ENCODE measurements at places on chromosomes 6 and 20. TPM values are rescaled to one million over a fixed set of nuclear protein-coding genes. Genes with fewer than 3 reads are reported as not detected.

DNA sequence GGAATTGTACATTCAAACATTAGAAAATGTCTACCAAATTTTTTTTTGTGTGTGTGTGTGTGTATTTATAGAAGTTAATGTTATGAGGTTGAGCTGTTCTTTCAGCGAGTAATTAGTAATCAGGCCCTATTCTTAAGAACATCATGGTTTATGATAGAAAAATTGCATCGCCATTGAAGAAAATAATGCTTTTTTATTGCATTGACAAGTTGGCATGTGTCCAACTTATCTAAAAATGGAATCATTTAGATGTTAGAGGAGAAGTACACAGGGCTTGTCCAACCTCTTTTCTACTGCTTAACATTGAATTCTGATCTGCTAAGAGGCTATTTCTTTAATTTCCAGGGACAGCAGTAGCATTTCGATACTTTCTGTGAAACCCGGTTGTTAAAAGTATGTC lies 61.6 kb upstream of the ADGRG6 start:
- DNase-seq: no peak

- no peak for DNase-seq
Observed at GRCh38 chr6:156577749-156578148, 199.4 kb upstream of the ARID1B start.

Gene ADGRF4
- total RNA-seq: not detected

GRCh38 chr6:1091900-1092299 lies 220.0 kb upstream of the FOXQ1 start:
- no peak for DNase-seq

DNA sequence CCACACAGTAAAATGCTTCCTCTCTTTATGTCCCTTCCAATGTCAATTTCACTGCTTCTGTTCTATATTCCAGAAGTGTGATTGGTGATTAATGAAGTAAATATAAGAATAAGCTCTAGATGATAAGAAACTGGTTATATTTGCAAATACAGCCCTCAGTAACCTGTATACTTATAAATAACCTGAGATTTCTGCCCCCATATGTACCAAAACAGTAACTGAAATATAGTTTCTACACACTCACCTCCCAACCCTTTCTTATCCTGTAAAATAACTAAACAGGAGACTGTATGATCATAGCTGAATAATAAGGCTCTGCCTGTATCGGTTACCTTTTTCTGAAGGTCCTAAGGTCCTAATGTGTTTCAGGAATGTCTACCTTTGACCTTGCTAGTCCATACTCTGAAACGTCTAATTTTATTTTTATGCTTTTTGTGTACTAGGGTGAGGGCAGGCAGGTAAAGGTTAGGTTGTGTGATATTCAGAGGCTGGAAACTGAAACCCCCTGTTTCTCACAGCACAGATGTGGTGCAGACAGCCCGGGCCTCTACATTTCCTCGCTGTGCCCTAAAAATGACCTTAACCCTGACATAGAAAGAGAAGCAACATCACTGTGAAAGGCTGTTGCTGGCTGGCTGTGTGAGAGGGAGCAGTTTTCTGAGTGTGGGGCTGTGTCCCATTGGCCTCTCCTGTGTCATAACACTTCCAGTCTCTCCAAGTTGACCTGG lies 378.8 kb downstream of the CENPW start:
- DNase-seq: no peak

Gene DEFB113
- not detected for total RNA-seq

GRCh38 chr6:2020909-2021308 lies 224.5 kb downstream of the GMDS start:
- DNase-seq: peak; percentile 66

Gene SOD2
- 62.7 TPM for total RNA-seq

- no peak for DNase-seq
Observed at GRCh38 chr6:163263998-163264661, 150.4 kb upstream of the QKI start.

Gene MICB
- 25.9 TPM for total RNA-seq

GRCh38 chr6:35342258-35343091 lies at the start of gene PPARD:
Gene PPARD (plus strand): TSS chr6:35342558. CDS start chr6:35411088, 68,530 bp downstream.
- DNase-seq: peak; percentile 97

Gene MAK
- not detected for total RNA-seq

DNA sequence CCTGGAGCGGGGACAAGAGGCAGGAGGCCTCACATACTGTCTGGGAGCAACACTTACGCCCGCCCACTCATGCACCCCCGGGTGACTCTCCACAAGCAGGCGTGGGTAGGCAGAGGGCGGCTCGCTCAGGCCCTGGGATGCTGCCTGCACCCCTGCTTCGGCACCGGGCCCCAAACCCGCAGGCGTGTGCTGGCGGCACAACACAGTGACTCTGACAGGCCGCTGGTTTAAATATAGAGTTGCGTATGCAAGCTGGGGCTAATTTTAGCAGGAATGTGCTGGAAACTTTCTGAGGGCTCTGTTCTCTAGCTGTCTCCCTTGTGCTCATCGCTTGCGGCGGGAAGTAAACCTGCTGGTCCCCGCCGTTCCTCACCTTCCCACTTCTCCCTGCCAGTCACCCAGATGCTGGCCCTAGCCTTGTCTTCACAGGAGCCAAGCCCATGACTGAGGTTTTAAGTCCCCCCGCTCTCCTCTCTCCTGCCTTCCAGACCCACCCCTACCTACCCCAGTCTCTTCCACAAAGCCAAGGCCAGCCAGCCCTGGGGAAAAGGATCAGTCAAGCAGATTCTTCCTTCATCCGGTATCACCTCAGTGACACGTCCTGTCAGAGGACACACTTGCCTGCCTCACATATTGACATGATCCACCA lies 94.5 kb upstream of the FOXP4 start:
- DNase-seq: no peak

GRCh38 chr6:68597642-68598041 lies 37.4 kb upstream of the ADGRB3 start:
- no peak for DNase-seq

Gene PKHD1
- not detected for total RNA-seq

- DNase-seq: peak; percentile 42
Observed at GRCh38 chr6:112831022-112831421, 483.9 kb downstream of the RFPL4B start.

- peak; percentile 18 for DNase-seq
Observed at GRCh38 chr6:52362443-52363227, 684 bp downstream of the PAQR8 start.

Gene MYB
- total RNA-seq: 0.53 TPM

Gene MUCL3
- total RNA-seq: not detected

Gene SIRPA
- total RNA-seq: 59.2 TPM

DNA sequence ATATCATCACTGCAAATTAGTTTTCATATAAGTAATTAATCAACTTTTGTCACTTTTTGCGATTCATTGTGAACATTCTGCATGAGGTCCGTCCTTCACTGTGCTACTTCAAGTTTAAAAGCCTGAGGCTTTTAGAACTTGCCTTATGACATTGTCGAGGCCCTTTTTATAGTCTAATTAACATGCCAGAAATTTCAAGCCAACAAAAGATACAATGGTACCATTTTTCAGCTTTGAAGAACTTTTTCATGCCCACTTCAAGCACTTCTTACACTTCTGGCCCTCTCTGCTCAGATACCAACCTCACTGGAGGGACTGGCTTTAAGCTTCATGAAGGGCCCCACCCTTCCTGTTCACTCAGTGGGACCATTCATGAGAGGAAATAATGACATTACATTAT lies 323.1 kb downstream of the TPBG start:
- DNase-seq: no peak

- DNase-seq: no peak
Observed at GRCh38 chr20:61117725-61118124, 134.3 kb upstream of the CDH4 start.

GRCh38 chr6:159862103-159862502 lies 28.7 kb upstream of the MAS1 start:
- DNase-seq: no peak

GRCh38 chr6:7041511-7042026 lies 66.2 kb upstream of the RREB1 start:
- no peak for DNase-seq

Gene STMND1
- total RNA-seq: not detected

DNA sequence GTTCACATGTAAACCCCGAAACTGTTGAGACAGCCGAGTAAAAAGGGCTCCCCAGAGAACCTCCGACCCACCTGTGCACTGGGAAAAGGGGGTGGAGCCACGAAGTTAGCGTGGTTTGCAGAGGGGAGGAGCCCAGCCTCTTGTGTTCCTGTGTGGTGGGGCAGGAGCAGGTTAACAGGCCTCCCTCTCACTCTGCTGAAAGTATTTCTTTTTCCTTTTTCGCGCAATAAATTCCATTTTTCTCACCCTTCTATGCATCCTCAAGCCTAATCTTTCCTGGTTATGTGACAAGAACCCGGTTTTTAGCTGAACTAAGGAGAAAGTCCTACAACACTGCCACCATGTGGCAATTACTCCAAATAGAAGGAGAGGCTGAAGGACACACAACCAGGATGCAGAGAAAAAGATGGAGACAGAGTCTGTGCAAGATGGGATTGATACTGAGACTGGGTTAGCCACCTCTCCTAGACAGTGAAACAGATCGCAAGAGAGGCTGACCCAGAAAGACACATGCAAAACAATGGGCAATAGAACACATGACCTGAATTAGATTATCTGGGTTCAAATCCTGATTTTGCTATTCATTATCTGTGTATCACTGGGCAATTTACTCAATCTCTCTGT lies 168.7 kb upstream of the PRSS16 start:
- peak; percentile 71 for DNase-seq

Gene EBF4
- total RNA-seq: 3.0 TPM

Gene PAX1
- total RNA-seq: not detected
